ENCODE measurements at places on chromosomes 6 and 20. TPM values are rescaled to one million over a fixed set of nuclear protein-coding genes. Genes with fewer than 3 reads are reported as not detected.

GRCh38 chr6:73079611-73079955 lies 145.7 kb downstream of the KHDC1L start:
- no peak for DNase-seq

DNA sequence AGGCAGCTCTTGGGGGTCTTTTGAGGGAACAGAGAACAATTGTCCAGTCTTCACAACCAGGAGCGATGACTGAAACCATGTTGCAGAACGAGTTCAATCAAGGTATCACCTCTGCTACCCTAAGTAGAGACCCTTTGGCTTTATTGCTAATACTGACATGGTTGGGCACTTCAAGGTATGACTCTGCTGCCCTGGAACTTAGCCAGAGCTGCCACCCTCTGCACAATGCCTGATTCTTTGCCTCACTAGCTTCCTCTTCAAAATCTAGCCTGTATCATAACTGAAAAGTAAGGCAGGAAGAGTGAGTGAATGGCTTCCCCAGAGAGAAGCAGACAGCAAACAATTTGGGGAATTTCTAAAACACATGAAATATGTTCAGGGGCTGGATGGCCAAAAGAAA lies 592.7 kb upstream of the NRSN1 start:
- no peak for DNase-seq

DNA sequence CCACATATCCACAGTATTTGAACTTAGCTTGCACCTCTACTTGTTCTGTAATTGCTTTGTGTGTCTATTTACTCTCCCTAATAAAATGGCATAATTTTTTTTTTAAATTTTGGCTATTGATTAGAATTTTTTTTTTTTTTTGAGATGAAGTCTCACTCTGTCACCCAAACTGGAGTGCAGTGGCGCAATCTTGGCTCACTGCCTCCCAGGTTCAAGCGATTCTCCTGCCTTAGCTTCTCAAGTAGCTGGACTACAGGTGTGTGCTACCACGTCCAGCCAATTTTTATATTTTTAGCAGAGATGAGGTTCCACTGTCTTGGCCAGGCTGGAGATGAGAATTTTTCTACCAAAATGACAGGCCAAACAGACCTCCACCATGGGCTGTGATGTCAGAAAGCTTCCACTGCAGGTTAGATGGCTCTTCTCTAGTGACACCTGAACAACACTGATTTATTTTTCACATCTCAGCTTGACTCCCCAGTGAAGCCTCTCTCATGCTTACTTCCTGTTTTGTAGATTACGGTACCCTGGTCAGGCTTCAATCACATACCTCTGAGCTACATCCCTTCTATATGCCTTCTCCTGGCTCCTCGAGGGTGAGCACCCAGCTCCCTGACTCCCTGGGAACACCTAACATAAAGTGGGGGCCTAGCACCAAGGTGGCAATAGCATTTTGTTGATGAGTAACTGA lies 112.8 kb downstream of the ARHGAP18 start:
- DNase-seq, result no peak

EYS gene
- 0.82 TPM for total RNA-seq

NMBR gene
- total RNA-seq, result not detected

WFDC6 gene
- not detected for total RNA-seq

NRN1 gene
- 4.5 TPM for total RNA-seq

GSTA2 gene
- total RNA-seq, result 0.35 TPM

SYCP2 gene
- 0.74 TPM for total RNA-seq

Measured in colonic mucosa (tissue), 4 donors.